ENCODE measurements at places on chromosomes 2 and 18.

GRCh38 chr2:97704989-97705388 lies 8.4 kb upstream of the ZAP70 start:
- DNase-seq: no peak

GRCh38 chr2:191322828-191323506 lies 77.8 kb downstream of the MYO1B start:
- no peak for DNase-seq

DNA sequence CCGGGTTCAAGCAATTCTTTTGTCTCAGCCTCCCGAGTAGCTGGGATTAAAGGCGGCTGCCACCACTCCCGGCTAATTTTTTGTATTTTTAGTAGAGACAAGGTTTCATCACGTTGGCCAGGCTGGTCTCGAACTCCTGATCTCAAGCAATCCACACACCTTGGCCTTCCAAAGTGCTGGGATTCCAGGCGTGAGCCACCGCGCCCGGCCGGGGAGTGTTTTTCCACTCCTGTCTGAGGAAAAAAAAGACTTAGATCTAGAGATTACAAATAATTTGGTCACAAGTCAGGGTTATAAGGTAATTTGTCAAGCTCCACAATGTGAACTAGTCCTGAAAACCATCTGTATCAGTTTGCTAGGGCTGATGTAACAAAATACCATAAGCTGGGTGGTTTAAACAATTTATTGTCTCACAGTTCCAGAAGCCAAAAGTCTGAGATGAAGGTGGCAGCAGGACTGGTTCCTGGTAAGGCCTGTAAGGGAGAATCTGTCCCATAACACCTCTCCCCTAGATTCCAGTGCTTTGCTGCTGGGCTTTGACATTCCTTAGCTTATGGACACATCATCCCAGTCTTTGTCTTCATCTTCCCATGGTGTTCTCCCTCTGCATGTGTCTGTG lies 40.7 kb upstream of the SP3 start:
- no peak for DNase-seq

DNA sequence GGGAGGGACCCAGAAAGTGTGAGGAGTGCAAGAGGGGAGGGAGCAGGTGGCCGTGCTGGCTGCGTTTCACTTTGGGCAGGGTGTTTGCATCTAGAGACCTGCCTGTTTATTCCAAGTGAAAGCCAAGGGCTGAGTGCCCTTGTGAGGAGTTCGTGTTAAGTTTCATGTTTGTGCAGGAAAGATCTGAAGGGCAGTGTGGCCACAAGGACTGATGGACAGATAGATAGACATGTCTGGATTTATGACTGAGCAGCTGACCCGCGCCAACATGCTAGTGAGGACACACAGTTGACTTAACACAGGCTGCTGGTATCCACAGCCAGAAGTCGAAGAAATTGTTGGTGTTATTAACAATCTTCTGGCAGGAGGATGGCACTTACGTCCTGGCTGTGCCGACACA lies 387.6 kb upstream of the TNP1 start:
- DNase-seq: peak; percentile 21

DNA sequence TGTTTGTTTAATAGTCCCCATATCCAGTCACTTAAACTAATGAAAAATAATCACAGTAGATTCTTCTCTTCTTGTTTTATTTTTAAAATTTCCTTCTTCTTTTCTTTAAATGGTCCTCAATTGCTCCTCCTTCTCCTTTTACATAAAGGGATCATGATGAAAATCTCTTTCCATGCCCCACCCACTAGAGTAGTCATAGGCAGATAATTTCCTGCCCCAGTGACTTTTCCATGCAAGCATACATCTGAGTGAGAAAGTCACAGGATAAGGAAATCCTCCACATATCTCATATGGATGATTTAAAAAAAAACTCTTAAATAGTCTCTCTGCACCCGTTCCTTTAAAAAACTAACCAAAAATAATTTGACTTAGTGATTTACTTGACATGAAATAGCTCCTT lies 552.3 kb upstream of the SETBP1 start:
- DNase-seq: no peak

- DNase-seq: no peak
These were observed 225.7 kb downstream of the CDCA7 start for GRCh38 chr2:173580351-173580750.

DNA sequence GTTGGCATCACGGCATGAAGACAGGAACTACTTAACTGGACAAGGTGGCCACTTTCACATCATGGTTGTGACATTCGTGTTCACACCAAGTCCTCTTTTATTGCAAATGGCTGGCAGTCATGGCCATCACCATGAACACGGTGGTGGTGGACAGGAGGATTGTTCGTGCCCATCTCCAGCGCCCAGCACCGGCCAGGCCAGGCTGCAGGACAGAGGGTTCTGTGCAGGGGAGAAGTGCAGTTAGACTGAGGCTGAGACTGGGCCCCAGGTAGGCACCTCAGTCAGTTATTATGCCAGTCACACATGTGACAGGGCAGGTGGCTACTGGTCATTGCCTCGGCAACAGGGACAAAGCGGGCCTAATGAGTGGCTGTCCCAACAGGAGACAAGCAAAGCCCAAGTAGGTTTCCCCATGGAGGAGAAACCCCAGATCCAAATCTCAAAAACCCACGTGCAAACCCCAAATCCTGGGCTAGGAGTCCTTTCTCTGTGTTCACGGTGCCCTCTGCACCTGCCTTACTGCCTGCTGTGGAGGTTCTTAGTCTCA lies 468.1 kb upstream of the MYT1L start:
- DNase-seq: no peak

- DNase-seq: no peak
These were observed 95.0 kb upstream of the RIOK3 start for GRCh38 chr18:23357996-23358594.

- DNase-seq: peak; percentile 16
These were observed 21.1 kb downstream of the CPS1 start for GRCh38 chr2:210577263-210578071.
